Mammary epithelial cell (primary cell): ENCODE measurements at places on chromosomes 6 and 20. TPM values are rescaled to one million over a fixed set of nuclear protein-coding genes. Genes with fewer than 3 reads are reported as not detected.

DNA sequence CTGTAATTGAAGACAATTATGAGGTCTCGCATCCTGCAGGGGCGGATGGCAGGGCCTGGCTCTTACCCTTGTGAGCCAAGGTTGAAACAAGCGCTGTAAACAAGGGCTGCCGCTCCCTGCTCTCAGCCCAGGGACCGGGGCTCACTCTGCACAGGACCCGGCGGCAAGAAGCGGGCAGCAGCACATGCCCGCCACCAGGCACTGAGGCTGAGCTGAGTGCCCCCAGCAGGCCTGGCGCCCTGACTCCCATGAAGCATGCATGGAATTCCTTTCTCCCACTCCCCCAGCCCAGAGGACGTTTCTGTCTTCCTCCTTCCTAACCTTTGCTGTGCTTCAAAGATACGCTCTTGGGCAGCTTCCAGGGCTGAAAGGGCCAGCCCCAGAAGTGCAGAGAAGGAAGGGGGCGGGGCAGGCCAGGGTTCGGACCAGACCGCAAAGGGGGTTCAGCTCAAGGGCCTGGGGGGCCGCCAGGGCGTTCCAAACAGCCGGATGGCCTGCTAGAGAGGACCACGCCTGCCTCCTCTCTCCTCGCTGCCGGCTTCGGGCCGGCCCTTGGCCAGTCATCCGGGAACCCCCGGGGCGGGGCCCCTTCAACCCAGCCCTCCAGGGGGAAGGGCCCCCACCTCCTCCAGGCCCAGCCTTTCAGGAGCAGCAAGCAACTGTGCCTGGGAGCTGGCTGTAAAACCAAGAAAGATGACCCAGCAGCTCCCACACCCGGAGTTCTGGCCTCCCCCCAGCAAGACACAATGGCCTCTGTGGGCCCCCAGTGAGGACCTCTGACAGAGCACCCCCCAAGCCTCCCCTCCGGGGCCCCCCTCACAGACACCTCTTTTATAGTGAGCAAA lies 109.9 kb downstream of the NOL4L start:
- peak; percentile 80 for DNase-seq

Gene TRIM31
- 0.07 TPM for polyA plus RNA-seq

Gene JAG1
- polyA plus RNA-seq, result 54.7 TPM

- peak; percentile 78 for DNase-seq
Measured at GRCh38 chr6:74749211-74750147, 456.4 kb downstream of the COL12A1 start.

- no peak for DNase-seq
Measured at GRCh38 chr6:160070831-160071230, 50.8 kb upstream of the SLC22A1 start.

Gene EDN1
- 2.5 TPM for polyA plus RNA-seq

GRCh38 chr20:13396022-13396421 lies 174.9 kb downstream of the ISM1 start:
- DNase-seq, result no peak

Gene MYH7B
- 0.11 TPM for polyA plus RNA-seq

Gene SIRPB1
- 2.1 TPM for polyA plus RNA-seq

- no peak for DNase-seq
Measured at GRCh38 chr6:129369737-129370136, 340.2 kb downstream of the ARHGAP18 start.

- peak; percentile 42 for DNase-seq
Measured at GRCh38 chr6:51830666-51831065, 256.7 kb downstream of the PKHD1 start.

Gene GCNT2
- polyA plus RNA-seq, result 0.02 TPM

Gene PCSK2
- polyA plus RNA-seq, result not detected

Gene ATP5F1E
- 39.1 TPM for polyA plus RNA-seq

Gene NRSN1
- polyA plus RNA-seq, result not detected

- DNase-seq, result no peak
Measured at GRCh38 chr6:15340775-15341174, 94.9 kb downstream of the JARID2 start.

DNA sequence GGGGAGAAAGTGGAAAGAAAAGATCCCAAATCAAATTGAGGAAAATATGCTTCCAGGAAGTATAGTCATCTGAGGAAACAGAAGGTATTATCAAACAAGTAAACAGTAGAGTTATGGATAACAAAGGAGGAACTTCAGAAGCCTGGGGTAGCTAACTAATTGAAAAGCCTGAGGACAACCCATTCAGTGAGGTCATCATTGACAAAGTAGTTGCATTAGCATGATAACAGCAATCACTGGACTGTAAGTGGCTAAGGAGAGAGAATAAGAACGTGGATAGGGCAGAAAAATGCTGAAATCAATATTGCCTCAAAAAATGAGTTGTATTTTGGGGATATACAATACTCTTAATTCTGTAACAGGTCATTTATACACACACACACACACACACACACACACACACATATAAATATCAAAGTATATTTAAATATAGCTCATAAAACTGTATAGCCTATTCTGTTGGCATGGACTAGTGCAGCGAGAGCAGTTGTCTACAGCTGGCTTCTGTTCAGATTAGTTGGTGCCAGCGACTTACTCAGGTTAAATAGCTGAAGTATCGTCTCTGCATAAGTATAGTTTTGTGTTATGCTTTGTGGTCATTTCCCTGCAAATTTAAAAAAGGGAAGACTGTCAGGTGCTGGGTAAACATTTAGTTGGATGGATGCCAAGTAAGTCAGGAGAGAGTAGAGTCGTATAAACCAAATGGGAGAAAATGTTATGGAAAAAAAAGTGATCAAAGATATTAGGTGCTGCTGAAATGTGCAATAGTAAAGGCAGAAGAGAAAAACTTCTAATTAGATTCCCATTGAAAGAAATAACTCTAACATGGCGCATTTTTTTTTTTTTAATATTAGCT lies 33.8 kb upstream of the CTAGE9 start:
- DNase-seq, result no peak

Gene B3GALT4
- 1.1 TPM for polyA plus RNA-seq

GRCh38 chr6:13226071-13226470 lies 102.3 kb downstream of the TBC1D7 start:
- DNase-seq, result no peak

DNA sequence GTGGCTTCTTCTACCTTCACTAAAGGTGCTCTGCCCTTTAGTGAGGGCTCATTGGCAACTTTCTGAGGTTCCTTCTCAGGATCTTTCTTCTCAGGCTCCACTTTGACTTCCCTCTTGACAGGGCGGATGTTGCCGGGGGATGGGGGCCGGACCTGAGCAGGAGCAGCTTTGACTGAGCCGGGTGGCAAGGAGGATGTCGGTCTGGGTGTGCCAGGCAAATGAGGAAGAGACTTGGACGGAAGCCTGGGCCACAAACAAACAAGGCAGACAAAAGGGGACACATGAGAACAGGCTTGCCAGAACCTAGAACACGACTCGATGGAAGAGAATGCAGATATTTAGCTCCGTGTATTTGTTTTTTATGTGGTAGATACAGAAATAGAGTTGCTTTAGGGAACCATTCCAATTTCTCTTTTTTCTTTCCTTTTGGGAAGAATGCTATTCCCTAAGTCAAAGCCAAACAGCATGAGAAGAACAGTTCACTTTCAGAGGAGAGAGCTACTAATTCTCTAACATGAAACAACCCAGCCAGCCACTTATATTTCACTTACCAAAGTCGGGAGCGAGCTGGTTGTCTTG lies 76.2 kb upstream of the BCLAF1 start:
- no peak for DNase-seq

DNA sequence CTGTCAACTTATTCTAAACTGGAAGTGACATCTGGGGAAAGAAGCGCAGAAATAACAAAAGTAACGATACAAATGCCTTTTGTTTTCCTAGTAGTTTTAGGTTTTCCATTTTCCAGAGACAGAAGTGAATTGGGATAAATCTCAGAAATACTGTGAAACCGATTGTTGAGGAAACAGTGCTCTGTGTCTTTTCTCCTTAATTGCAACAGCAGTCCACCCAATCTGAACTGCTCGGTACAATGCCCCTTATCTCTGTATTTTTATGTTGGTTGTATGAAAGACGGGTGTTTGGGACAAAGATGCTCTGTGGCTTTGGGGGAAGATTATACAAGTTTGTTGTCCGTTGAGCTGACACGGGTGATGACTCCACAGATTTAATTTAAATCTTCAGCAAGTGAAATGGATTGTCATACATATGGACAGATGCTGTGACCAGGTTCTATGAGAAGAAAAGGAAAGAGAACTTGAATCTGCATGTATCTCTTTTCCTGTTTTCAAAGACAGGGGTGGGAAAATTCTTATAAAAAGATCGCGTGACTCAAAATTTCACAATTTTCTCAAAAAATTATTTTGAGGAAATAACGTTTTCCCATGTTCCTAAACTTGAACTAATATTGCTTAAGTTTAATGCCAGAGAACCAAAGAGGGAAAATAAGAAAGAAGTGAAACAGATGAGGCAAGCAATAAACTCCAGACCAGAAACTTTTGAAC lies 41.2 kb downstream of the SASH1 start:
- no peak for DNase-seq

Gene IMPG1
- polyA plus RNA-seq, result not detected

DNA sequence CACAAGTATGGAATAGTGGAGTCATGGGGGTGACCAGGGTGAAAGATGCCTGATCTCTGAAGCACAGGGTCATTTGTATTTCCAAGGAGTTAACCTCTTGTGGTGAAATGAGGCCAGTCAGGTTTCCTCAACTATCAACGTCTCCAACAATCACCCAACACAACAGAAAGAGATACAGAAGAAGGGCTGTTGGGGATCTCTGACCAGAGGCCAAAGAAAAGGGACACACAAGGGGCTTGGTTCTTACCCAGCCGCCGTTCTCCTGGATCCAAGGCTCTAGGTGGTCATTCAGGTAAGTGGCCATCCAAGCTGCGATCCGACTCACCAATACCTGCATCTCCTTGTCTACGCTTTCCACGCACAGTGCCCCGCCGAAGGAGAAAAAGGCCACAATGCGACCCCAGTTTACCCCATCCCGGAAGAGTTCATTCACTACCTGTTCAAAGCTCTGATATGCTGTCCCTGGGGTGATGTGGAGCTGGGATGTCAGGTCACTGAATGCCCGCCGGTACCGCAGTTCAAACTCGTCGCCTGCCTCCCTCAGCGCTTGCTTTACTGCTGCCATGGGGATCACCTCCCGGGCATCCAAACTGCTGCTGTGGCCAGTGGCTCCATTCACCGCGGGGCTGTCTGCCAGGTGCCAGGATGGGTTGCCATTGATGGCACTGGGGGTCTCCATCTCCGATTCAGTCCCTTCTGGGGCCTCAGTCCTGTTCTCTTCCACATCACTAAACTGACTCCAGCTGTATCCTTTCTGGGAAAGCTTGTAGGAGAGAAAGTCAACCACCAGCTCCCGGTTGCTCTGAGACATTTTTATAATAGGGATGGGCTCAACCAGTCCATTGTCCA lies 1.0 kb downstream of the BCL2L1 start:
- no peak for DNase-seq

Gene TXNDC5
- polyA plus RNA-seq, result 116 TPM

Gene C2
- polyA plus RNA-seq, result not detected

- peak; percentile 85 for DNase-seq
Measured at GRCh38 chr20:44572551-44573500, 9.6 kb upstream of the PKIG start.

Gene PTCRA
- polyA plus RNA-seq, result not detected

- DNase-seq, result no peak
Measured at GRCh38 chr6:131894493-131895424, 56.4 kb downstream of the CCN2 start.

Gene TREML2
- 0.07 TPM for polyA plus RNA-seq

DNA sequence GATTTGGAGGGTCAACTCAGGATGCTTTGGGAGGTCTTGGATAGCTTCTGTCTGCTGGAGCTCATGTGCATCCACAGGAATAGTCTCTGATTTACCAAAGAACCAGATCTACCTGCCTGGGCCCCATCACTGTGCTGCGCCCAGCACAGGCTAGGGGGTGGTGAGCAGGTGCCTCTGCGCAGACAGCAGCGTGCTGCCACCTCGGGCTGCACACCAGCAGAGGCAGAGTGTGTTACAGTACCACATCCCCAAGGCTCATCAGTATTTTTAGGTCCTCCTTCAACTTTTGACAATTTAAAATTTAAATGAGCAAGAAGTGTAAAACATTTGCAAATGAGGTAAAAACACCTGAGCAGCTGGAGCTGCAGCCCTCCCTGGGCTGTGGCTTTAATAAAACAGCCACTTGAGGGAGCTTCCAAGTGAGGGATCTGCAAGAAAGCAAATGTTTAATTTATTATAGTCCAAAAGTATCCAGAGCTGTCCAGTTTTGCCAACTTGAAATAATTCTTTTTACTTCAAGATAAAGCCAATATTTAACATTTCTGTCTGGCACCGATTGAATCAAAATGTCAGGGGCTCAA lies 324.9 kb downstream of the ZFAND3 start:
- DNase-seq, result no peak

GRCh38 chr6:159168536-159169192 lies 536 bp upstream of the FNDC1 start:
- DNase-seq, result no peak

Gene TSHZ2
- polyA plus RNA-seq, result 4.0 TPM

GRCh38 chr20:17580895-17581294 lies 11.0 kb downstream of the DSTN start:
- no peak for DNase-seq

DNA sequence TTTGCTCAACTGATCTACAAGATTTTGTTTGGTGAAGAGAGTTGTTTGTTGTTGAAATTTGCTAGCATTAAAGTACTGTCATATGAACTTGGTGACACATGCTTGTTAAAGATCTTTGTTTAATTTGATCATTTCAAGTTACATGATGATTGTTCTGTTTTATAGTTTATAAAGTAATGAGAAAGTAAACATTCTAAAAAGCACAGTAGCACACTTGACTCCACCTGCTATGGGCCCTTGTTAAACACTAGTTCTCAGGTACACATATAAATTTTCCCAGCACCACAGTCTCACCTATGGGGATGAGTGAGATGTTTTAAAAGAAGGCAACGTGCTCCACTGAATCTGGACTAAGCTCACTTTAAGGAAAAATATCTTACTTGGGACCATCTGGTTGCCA lies 14.1 kb downstream of the MCHR2 start:
- DNase-seq, result no peak

GRCh38 chr6:52573295-52573694 lies 3.6 kb downstream of the TRAM2 start:
- DNase-seq, result no peak

- DNase-seq, result peak; percentile 88
Measured at GRCh38 chr6:47701363-47701762, 3.0 kb downstream of the ADGRF4 start.

Gene HBS1L
- polyA plus RNA-seq, result 46.6 TPM

Gene RHAG
- not detected for polyA plus RNA-seq

DNA sequence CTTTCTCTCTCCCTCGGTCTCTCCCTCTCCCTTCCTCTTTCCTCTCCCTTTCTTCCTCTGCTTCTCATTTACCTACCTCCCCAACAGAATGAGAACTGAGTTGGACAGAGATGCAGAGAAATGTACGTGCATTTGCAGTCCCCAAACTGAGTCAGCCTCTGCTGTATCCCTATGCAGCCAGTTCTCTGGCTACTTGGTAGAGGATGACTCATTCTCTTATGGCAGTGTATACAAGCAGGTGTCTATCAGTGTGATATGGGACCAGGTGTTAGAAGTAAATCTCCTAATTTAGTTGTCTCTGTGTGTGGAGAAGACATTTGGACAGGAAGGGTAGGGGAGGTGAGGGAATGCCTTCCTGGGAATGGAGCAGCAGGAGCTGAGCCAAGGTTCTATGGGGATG lies 470.8 kb downstream of the CD109 start:
- peak; percentile 28 for DNase-seq
